ENCODE measurements at places on chromosomes 12 and 14. TPM values are rescaled to one million over a fixed set of nuclear protein-coding genes. Genes with fewer than 3 reads are reported as not detected.
A peak's percentile ranks its signal among the peaks of the same experiment; 100 is the strongest.

AICDA gene
- total RNA-seq: not detected

DHH gene
- not detected for total RNA-seq

GRCh38 chr14:68660495-68660894, 132.4 kb downstream of the ZFP36L1 start:
- no peak for DNase-seq

GRCh38 chr14:37597914-37598746, 2.7 kb downstream of the TTC6 start:
- DNase-seq: no peak

GRCh38 chr12:63795944-63796343, 16.2 kb downstream of the RXYLT1 start:
- no peak for DNase-seq

RILPL2 gene
- 2.0 TPM for total RNA-seq

OVCH1 gene
- not detected for total RNA-seq

KLRC3 gene
- total RNA-seq: 0.46 TPM

GRCh38 chr12:53659011-53659551, 16.8 kb downstream of the ATP5MC2 start:
- DNase-seq: peak; percentile 94

DNA sequence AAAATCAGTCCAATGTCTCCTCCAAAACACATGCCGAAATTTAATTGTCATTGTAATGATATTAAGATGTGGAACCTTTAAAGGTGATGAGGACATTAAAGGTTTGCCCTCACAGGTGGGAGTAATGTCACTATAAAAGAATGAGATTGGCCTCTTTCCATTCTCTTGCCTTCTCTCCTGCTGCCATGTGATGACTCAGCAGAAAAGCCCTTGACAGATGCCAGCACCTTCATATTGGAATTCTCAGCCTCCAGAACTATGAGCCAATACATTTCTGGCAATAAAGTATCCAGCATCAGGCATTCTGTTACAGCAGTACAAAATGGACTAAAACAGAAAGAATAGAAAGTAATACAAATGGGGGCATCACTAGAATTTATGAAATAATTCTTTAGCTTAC, 609.7 kb downstream of the SLC16A7 start:
- no peak for DNase-seq

- no peak for DNase-seq
Observed at GRCh38 chr14:65024957-65025356, 38.3 kb downstream of the FNTB start.

DNA sequence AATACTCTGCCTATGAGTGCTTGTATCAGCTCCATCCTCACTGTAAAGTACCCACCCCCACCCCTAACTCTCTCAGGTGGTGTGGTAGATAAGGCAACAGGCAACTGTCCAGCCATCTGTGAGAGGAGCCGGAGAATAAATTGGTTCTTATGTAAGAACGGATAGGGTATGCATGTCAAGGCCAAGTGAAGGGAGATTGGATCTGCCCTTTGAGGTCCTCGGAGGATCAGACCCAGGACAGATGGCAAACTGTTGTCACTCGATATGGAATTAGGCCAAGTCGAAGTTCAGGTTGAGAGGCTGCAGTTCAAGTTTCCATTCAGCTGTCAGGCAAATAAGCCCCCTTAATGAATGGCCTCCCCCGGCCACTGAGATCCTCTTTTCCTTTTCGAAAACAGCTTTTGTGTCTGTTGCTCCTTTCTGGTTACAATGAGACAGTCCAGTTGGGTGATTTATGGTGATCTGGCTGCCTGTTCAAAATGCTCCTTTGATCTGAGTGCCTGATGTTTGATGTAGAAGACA, 120.3 kb downstream of the VRK1 start:
- DNase-seq: no peak

DNA sequence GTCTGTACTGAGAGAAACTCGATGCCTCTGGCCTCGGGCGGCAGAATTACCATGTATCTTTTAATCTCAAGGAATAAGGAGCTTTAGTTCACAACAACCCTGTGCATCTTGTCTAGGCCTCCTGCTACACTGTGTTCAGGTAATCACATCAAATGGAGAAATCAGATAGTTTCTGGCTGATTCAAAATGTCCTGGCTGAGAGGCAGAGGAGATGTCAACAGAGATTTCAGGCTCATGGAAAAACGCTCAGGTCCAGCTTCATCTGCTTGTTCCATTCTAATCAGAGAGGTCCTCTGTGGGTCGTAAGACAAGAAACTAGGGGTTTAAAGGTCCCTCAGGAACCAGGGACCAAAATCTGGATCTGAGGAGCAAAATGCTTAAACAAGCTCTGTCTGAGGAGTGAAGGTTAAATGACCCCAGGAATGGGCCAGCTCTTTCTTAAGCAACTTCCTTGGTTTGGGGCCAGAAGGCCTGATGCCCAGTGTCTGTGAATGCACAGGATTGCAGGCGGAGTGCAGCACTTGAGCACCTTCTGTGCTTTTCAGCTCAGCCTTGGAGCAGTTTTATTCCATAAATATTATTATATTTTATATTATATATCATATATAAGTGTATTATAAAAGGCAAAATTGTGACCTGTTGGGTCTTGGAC, 170.2 kb upstream of the PRICKLE1 start:
- DNase-seq: no peak

DNA sequence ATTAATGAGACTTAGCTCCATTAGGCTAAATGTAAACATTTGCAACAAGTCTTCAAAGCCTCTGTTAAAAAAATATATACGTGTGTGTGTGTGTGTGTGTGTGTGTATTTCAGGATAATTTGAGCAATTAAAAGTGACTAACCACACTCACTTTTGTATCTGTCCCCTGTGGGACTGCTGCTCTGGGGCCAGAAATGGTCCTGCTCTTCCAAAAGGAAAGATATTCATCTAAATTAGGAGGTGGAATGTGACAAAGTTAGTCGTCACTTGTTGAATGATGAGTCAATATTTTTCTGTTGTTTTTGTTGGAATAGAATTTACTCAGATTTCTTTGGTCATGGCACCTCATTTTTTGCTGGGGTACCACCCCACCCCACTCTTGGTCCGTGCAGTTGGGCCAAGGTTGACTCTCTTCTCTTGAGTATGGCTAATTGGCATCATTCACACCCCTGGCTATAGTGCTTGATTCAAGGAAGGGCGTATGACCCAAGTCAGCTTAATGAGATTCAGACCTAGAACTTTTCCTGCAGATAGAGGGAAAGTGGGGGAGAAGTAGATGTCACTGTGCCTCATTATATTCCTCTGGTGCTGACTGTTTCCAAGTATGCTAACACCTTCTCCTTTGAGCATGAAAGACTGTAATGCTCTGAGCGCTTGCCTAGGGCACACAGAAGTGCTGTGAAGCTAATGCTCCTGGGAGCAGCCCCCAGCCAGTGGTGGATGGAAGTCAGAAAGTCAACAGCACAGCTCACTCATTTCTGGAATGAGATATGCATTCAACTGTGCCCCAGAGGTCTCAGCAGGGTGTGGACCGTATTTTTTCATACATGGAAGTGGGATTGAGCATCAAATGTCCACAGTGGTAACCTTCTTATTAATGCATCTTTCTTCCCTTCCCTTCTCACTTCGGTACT, 577.0 kb upstream of the TBX3 start:
- no peak for DNase-seq

GRCh38 chr12:40078266-40078665, 27.6 kb downstream of the SLC2A13 start:
- no peak for DNase-seq

- DNase-seq: peak; percentile 41
Observed at GRCh38 chr12:29242921-29243431, 93.9 kb downstream of the FAR2 start.

CD163 gene
- total RNA-seq: not detected
